ENCODE measurements at places on chromosomes 6 and 20. TPM values are rescaled to one million over a fixed set of nuclear protein-coding genes. Genes with fewer than 3 reads are reported as not detected.

The TGM3 gene
- total RNA-seq = 0.31 TPM

The RSPO3 gene
- 0.81 TPM for total RNA-seq

The ITCH gene
- total RNA-seq = 47.4 TPM

The WFDC5 gene
- total RNA-seq = not detected

The DUSP15 gene
- 0.45 TPM for total RNA-seq

The COL9A3 gene
- 10.5 TPM for total RNA-seq

The ITPA gene
- total RNA-seq = 18.2 TPM

The MACROD2 gene
- 11.9 TPM for total RNA-seq

The COL19A1 gene
- not detected for total RNA-seq

The FAM217A gene
- total RNA-seq = not detected

The HLA-DQB1 gene
- total RNA-seq = 6.6 TPM

The FOXQ1 gene
- total RNA-seq = not detected

The RIPOR3 gene
- 1.2 TPM for total RNA-seq

The AHCY gene
- 184 TPM for total RNA-seq

The WFDC2 gene
- 2.7 TPM for total RNA-seq

The SLC24A3 gene
- total RNA-seq = 0.31 TPM

The OR2H2 gene
- not detected for total RNA-seq

The C4A gene
- 1.7 TPM for total RNA-seq

The MMP24 gene
- total RNA-seq = 1.4 TPM

The LY6G5B gene
- total RNA-seq = 2.8 TPM

The C20orf202 gene
- total RNA-seq = not detected

The LY86 gene
- total RNA-seq = not detected

The CRISP3 gene
- total RNA-seq = not detected

The HCK gene
- not detected for total RNA-seq

The GATA5 gene
- total RNA-seq = 0.12 TPM

The PNLDC1 gene
- total RNA-seq = 0.06 TPM

The HLA-DRB1 gene
- 15.1 TPM for total RNA-seq
